ENCODE measurements at places on chromosomes 5 and 9. TPM values are rescaled to one million over a fixed set of nuclear protein-coding genes. Genes with fewer than 3 reads are reported as not detected.

The RORB gene
- total RNA-seq, result under 0.01 TPM

The GHR gene
- not detected for total RNA-seq

The ZNF483 gene
- total RNA-seq, result 0.96 TPM

The C9 gene
- total RNA-seq, result not detected

The GRIA1 gene
- not detected for total RNA-seq

The MLANA gene
- not detected for total RNA-seq

The SMIM33 gene
- total RNA-seq, result not detected

The C9orf153 gene
- total RNA-seq, result not detected

DNA sequence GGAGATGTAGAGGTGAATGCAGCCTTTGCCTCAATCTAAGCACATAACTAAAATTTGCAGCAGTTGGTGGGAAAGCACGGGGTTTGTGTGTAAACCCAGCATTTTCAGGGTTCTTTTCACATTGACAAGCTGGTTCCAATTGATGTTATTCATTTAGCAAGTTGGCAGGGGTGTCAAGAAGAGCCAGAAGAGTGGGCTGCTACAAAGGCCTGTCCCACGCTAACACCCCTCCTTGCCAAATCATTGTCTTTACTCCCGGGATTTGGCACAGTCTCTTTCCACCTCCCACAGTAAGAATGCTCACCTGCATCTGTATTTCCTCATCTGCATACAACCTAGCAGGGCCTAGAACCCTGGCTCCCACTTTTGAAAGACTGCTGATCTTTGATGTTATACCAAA lies 11.8 kb downstream of the RGMB start:
- no peak for DNase-seq

- DNase-seq, result peak; percentile 19
Measured at GRCh38 chr5:1437226-1437829, 7.9 kb downstream of the SLC6A3 start.

- DNase-seq, result no peak
Measured at GRCh38 chr9:114791312-114791711, 14.5 kb downstream of the TNFSF15 start.

DNA sequence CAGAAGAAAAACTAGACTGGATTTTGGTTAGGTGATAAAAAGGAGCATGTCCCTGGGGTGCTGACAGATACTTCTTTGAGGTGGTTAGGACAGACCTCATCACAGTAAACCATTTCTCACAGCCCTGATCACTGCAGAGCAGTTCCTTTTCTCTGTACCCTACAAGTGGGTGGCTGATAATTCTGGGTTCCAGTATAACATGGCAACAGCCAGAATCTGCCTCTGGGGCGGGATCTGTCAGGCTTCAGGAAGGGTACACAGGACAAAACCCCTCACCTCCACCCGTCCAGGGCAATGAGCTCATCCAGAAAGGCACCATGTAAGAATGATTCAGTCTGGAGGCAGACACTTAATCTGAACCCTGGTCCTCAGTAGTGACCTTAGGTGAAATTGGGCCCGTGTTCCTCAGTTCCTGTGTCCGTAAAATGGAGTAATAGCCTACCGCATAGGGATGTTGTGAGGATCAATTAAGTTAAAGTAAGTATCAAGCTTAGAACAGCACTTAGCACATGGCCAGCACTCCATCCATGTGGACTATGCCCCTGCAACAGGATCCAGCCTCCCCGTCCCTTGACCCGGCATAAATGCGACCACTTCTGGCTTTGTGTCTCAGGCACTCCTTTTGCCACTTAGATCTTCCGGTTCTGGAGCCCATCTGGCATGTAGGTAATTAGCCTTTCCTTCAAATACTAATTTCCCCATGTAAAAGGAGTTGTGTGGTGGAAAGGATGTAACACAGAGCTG lies 129.2 kb downstream of the LHFPL2 start:
- DNase-seq, result no peak

DNA sequence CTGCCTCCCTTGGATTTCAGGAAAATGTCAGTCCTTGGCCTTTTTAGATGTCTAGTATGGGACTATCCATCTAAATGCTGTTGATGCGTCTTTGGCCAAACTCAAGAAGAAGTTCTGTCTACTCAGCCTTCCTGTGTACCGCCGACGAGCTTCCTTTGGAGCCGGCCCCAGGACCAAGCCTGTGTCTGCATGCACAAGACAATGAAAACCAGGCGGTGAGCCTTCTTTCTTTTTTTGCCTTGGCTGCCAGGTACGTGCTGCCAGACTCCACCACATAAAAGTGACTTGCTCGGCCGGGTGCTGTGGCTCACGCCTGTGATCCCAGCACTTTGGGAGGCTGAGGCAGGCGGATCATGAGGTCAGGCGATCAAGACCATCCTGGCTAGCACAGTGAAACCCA lies 6.0 kb upstream of the NEURL1B start:
- DNase-seq, result no peak

DNA sequence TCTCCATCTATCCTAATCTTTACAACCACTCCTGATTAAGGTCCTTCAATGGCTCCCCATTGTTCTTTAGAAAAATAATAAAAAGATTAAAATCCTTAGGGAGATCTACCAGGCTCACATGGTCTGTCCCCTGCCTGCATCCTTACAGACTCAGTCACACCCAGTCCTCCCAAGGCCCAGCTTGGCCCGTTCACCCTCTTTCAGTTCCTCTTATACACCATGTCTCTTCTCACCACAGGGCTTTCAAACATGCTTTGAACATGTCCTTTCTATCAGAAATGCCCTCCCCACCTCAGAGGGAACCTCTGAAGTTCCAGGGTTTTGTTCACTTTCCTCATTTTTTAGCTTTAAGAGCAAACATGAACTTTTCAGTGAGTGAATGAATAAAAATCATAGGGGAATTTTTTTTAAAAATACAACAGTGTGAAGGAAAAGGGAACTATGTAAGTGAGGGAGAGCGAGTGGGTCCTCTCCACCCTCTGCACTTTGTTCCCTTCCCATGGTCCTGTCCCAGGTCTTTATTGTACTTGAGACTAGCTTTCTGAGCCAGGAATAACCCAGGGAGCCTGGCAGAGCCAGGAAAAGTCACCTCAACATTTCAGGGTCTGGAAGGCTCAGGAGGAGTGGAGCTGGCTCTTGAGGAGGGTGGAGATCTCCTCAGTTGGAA lies 55.3 kb downstream of the TRPC7 start:
- DNase-seq, result no peak

GRCh38 chr5:6527749-6528455 lies 79.2 kb downstream of the UBE2QL1 start:
- DNase-seq, result no peak

DNA sequence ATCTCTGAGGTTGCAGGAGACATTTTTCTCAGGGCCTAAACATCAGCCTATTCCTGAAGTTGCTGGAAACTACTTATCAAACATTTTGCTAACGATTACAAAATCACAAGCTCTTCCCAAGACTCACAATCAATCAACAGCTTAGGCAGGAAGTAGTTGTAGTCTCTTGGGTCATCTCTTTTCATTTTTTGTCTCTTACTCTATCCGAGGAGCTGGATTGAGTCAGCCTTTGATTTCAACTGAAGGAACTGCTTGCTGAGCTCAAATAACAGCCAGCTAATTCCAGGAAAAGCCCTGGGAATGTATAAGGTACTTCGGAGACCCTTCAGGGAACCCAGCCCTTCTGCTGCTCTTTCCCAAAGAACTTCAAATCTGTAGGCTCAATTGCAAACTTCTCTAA lies 398.9 kb downstream of the PLK2 start:
- DNase-seq, result no peak

- DNase-seq, result peak; percentile 49
Measured at GRCh38 chr9:79325501-79325900, 246.3 kb upstream of the TLE4 start.

GRCh38 chr5:141330299-141331080 lies at the start of gene PCDHGA1:
Gene PCDHGA1, plus strand, starts transcription at chr5:141330514.
- DNase-seq, result no peak

DNA sequence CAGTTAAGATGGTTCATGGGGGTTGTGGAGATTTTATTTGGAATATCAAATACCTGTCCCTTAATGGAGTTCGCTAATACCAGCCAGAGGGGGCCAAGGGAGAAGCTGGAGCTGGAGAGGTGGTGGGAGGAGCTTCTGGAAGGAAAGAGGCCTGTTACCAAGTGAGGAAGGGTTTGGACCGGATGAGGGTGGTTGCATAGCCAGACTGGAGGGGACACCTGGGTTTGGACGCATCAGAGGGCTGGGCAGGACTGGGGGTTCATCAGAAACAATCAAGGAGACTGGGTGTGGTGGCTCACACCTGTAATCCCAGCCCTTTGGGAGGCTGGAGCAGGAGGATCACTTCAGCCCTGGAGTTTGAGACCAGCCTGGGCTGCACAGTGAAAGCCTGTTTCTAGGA lies 111.8 kb upstream of the IER5L start:
- DNase-seq, result no peak

GRCh38 chr5:143435210-143435657 lies 31.7 kb upstream of the NR3C1 start:
- DNase-seq, result no peak

GRCh38 chr9:121651295-121652020 lies at the start of gene DAB2IP:
Gene DAB2IP, plus strand, starts transcription at chr9:121651634. Its CDS starts 142 bp downstream, at chr9:121651776.
- no peak for DNase-seq

DNA sequence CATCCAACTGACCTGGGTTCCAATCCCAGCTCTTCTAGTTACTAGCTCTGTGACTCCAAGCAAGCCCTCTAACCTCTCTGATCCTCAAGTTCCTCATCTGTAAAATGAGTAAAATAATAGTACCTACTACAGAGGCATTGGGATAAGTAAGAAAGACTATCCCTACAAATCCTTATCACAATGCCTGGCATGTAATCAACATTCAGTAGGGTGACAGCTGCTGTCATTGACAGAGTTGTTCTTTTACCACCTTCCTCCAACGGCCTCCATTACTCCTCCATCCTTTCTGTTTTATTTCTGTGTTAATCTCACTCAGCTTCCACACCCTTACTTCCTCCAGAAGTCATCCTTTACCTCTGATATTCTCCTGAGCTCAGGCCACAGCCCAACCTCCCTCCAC lies 40.4 kb downstream of the FGF1 start:
- no peak for DNase-seq

DNA sequence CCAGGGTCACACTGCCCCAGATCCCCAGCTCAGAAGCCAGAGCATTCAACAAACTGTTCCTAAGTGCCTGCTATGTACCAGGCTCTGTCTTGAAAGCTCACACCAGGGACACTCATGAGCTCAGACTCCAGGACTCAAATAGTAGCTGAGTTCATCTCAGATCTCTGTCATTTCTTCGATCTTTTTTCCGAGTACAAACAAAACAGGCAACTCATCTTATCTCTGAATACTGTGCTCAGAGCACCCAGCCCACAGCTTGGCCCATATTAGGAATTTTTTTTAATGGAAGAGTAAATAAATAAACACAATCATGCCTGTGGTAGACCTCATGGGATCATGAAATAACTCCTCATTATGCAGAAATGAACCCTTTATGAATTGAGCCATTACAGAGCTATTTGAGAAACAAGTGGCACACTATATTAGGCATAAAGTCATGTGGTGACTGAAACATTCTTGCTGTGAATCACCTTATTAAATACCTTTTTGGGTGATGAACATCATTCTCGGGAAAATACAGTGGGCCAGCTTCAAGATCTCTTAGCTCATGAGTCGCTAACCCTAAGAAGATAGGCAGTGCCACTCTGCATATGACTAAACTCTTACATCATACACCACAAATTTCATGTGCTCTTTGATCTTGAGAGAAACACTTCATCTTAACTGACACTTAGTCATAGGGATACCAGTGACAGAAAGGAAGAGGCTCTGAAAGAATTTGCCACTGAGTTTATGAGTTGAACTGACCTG lies 9.9 kb downstream of the SH3RF2 start:
- DNase-seq, result peak; percentile 95

GRCh38 chr5:67963789-67964519 lies 251.6 kb upstream of the PIK3R1 start:
- DNase-seq, result no peak
